ENCODE measurements at places on chromosomes 5 and 9.

DNA sequence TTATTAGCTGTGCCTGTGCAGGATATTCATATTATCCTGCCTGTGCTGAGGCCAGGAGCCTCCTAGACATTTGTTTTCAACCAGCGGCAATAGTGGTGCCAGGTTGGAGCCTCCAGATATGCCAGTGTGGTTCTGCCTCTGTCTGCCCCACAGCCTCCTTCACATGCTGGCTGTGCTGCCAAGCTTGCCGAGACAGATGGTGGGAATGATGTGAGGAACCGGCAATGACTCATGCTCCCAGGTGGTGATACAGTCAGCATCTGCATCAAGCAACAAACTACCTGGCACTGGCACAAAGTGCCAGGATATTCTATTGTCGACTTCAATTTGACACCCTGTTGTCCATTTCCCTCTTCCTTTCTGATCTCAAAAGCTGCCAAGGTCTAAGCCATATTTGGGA, 285.7 kb downstream of the CHSY3 start:
- DNase-seq: no peak

- no peak for DNase-seq
Measured at GRCh38 chr5:9187614-9188013, 358.3 kb downstream of the SEMA5A start.

GRCh38 chr9:74953235-74953751, 581 bp upstream of the C9orf40 start:
- no peak for DNase-seq

GRCh38 chr9:126806336-126806735, 1.5 kb downstream of the ZBTB43 start:
- DNase-seq: no peak

- no peak for DNase-seq
Measured at GRCh38 chr9:123453831-123454321, 97.9 kb downstream of the CRB2 start.

- no peak for DNase-seq
Measured at GRCh38 chr5:32511776-32512374, 67.3 kb upstream of the ZFR start.
